ENCODE measurements at places on chromosomes 3 and 15. TPM values are rescaled to one million over a fixed set of nuclear protein-coding genes. Genes with fewer than 3 reads are reported as not detected.
A peak's percentile ranks its signal among the peaks of the same experiment; 100 is the strongest.

Gene SCN11A
- total RNA-seq = 0.69 TPM

Gene GOLGA6L4
- total RNA-seq = 8.3 TPM

Gene SEMA7A
- total RNA-seq = 41.4 TPM

Gene SLC6A1
- 7.5 TPM for total RNA-seq

Gene MEGF11
- total RNA-seq = 0.77 TPM

Gene PIERCE2
- total RNA-seq = 1.4 TPM

Gene SV2B
- total RNA-seq = 0.26 TPM

Gene CHAC1
- total RNA-seq = 16.4 TPM

Gene GAP43
- total RNA-seq = 16.1 TPM

Gene SAMMSON
- not detected for total RNA-seq

DNA sequence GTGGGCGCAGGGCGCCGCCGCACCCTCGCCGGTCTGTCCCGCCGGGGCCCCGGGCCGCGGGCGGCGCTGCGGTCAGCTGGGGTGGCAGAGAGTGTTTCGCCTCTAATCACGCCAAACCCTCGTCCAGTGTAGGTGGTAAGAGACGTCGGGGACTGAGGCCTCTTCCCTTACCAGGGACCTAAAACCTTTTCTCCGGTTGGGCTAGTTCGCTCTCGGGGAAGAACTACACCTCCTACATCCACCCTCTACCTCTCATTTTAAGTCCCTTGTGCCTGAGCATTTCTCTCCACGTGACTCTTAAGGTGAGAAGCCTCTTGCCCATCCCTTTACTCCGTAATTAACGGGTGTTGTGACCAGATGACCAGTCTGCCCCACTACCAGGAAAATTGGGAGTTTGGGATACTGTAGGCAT, 520 bp downstream of the TMEM42 start:
- peaks cover 16% of the 10 kb centered on the region for H3K36me3 ChIP-seq
- peaks cover 16% of the 10 kb centered on the region for H3K4me1 ChIP-seq
- H3K27ac ChIP-seq = peak overlapping the region; percentile 88
- DNase-seq = no peak
- H3K27me3 ChIP-seq = no peaks in the 10 kb centered on the region

GRCh38 chr15:45549541-45550220, 27.1 kb upstream of the SLC30A4 start:
- DNase-seq = no peak
- H3K4me1 ChIP-seq = no peaks in the 10 kb centered on the region
- H3K36me3 ChIP-seq = no peaks in the 10 kb centered on the region
- no peaks in the 10 kb centered on the region for H3K27me3 ChIP-seq

GRCh38 chr3:160929595-160929994, 173.6 kb downstream of the PPM1L start:
- no peak overlapping the region for H3K4me3 ChIP-seq
- peak; percentile 29 for DNase-seq
- peaks cover 13% of the 10 kb centered on the region for H3K4me1 ChIP-seq
- peaks cover 1% of the 10 kb centered on the region for H3K27me3 ChIP-seq
- H3K27ac ChIP-seq = no peak overlapping the region

DNA sequence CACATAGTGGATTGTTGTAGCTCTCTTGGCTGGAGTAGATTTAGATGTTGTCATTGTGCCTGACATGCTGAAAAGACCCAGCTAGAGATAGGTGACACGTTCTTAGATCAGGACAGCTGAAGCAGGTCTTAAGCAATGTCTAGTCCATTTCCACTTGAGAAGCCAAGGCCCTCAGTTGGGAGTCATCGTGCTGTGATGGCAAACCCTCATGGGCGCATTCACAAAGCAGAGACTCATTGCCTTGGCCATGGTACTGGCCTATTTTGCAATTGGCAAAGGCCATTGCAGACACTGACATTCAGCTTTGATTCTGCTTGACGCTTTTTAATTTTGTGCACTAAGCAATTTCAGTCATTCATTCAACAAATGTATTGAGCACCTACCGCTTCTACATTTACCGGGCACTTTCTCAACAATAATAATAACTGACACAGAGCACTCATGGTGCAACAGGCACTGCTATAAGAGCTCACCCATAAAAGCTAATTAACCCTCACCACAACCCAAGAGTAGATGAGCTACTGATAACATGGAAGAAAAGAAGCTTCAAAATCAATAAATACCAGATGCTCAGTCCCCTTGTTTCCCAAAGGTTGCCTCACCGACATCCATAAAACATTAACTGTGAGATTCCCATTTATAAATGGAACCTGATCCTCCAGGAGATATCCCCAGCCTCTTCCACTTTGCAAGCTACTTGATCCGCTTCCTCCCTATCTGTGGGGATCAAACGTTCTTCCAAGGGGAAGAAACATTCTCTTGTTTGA, 200.1 kb downstream of the TLE3 start:
- peaks cover 7% of the 10 kb centered on the region for H3K27me3 ChIP-seq
- peaks cover 9% of the 10 kb centered on the region for H3K4me1 ChIP-seq
- no peaks in the 10 kb centered on the region for H3K36me3 ChIP-seq
- DNase-seq = no peak
- no peak overlapping the region for H3K27ac ChIP-seq
- H3K4me3 ChIP-seq = no peak overlapping the region

DNA sequence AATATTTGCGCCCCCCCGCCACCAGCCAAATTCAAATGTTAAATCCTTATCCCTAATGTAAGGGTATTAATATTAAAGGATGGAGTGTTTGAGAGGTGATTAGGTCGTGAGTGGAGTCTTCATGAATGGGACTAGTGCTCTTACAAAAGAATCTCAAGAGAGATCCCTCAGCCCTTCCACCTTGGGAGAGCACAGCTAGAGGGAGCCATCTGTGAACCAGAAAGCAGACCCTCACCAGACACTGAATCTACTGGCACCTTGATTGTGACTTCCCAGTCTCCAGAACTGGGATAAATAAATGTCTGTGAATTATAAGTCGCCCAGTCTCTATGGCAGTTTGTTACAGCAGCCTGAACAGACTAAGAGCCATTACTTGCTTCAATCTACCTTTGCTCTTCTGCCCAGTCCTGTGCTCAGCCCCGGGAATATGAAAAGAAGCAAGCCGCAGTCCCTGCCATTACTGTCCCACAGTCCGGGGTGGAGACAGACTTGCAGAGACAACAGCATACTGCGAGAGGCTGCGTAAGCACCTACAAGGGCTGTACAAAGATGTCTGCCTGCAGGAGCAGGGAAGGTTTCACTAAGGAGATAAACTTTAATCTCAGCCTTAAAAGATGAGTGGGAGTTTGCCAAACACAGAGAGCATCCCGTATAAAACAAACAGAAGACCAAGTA, 110.7 kb upstream of the TMCO5A start:
- no peak overlapping the region for H3K4me3 ChIP-seq
- no peak for DNase-seq
- no peaks in the 10 kb centered on the region for H3K36me3 ChIP-seq
- H3K27ac ChIP-seq = no peak overlapping the region
- H3K4me1 ChIP-seq = no peaks in the 10 kb centered on the region

- H3K36me3 ChIP-seq = no peaks in the 10 kb centered on the region
- H3K27me3 ChIP-seq = no peaks in the 10 kb centered on the region
- H3K4me3 ChIP-seq = no peak overlapping the region
- DNase-seq = no peak
- no peak overlapping the region for H3K27ac ChIP-seq
- H3K4me1 ChIP-seq = no peaks in the 10 kb centered on the region
These were observed 194.5 kb downstream of the LRTM1 start for GRCh38 chr3:54733106-54734006.

- H3K36me3 ChIP-seq = peaks cover 45% of the 10 kb centered on the region
- no peaks in the 10 kb centered on the region for H3K4me1 ChIP-seq
- no peak for DNase-seq
- no peak overlapping the region for H3K27ac ChIP-seq
- peaks cover 4% of the 10 kb centered on the region for H3K27me3 ChIP-seq
- no peak overlapping the region for H3K4me3 ChIP-seq
These were observed 11.4 kb downstream of the ACAA1 start for GRCh38 chr3:38125305-38126120.

DNA sequence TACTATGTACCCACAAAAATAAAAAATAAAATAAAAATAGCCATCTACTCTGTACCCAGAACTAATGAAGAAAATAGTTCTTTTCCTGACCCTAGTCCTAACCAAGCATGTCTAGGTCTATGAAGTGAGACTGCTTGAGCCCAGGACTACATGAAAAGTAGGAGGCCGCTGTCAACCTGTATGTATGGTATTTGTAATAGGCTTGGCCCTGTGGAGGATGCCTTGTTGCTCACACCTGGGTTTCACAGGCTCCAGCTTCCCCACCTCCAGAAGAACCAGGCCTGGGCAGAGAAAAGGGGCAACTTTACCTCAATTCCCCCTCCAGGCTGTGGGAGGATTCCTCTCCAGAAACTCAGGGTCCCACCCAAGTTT, 6.8 kb upstream of the PKM start:
- H3K36me3 ChIP-seq = peaks cover 19% of the 10 kb centered on the region
- DNase-seq = no peak
- H3K4me1 ChIP-seq = peaks cover 1% of the 10 kb centered on the region
- no peak overlapping the region for H3K27ac ChIP-seq
- peaks cover 7% of the 10 kb centered on the region for H3K27me3 ChIP-seq
- no peak overlapping the region for H3K4me3 ChIP-seq

- H3K36me3 ChIP-seq = peaks cover 2% of the 10 kb centered on the region
- DNase-seq = no peak
- peaks cover 11% of the 10 kb centered on the region for H3K27me3 ChIP-seq
- H3K4me1 ChIP-seq = no peaks in the 10 kb centered on the region
- no peak overlapping the region for H3K4me3 ChIP-seq
These were observed 43.8 kb downstream of the ADAMTS7 start for GRCh38 chr15:78767331-78767951.

DNA sequence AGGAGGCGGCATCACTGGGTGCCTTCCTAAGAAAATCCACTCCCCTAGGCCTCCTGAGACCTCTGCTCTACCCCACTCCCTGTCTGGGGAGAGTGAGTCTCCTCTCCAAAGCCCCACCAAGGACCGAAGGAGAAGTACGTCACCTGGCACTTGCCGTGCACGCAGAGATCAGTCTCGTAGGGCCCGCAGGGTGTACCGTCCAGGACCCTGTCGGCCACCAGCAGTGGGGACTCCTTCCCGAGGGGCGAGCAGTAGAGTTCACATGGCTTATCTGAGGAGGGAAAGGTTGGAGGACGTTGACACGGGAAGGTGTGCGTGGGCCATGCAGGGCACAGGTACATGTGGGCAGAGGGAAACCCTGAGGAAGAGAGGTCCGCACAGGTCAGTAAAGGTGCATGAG, 232.9 kb downstream of the ADAMTS17 start:
- peak overlapping the region; percentile 22 for H3K27ac ChIP-seq
- no peak for DNase-seq
- peaks cover 35% of the 10 kb centered on the region for H3K4me1 ChIP-seq
- H3K36me3 ChIP-seq = peaks cover 4% of the 10 kb centered on the region
- no peak overlapping the region for H3K4me3 ChIP-seq

DNA sequence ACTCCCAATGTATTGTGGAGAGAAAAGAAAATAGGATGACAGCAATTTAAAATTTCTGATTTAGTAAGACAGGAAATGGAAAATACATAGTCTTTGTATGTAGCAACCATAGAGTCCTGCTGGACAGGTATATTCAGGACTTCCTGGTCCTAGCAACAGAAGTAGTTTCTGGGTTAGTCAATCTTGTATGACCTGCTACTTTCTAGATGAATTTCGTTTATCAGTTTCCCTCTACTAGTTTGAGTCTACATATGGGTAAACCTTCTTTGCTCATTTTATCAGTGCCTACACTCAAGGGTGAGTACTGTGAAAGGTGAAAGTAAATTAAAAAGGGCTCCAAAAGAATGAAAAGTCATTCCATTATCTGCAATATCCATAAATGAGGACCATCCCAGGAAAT, 309.8 kb downstream of the UNC13C start:
- no peaks in the 10 kb centered on the region for H3K4me1 ChIP-seq
- no peaks in the 10 kb centered on the region for H3K27me3 ChIP-seq
- H3K4me3 ChIP-seq = no peak overlapping the region
- H3K36me3 ChIP-seq = no peaks in the 10 kb centered on the region
- H3K27ac ChIP-seq = no peak overlapping the region

- H3K27me3 ChIP-seq = peaks cover 2% of the 10 kb centered on the region
- H3K27ac ChIP-seq = no peak overlapping the region
- no peak for DNase-seq
- H3K4me1 ChIP-seq = no peaks in the 10 kb centered on the region
- H3K36me3 ChIP-seq = peaks cover 46% of the 10 kb centered on the region
These were observed 22.3 kb downstream of the MLH1 start for GRCh38 chr3:37015642-37016041.

DNA sequence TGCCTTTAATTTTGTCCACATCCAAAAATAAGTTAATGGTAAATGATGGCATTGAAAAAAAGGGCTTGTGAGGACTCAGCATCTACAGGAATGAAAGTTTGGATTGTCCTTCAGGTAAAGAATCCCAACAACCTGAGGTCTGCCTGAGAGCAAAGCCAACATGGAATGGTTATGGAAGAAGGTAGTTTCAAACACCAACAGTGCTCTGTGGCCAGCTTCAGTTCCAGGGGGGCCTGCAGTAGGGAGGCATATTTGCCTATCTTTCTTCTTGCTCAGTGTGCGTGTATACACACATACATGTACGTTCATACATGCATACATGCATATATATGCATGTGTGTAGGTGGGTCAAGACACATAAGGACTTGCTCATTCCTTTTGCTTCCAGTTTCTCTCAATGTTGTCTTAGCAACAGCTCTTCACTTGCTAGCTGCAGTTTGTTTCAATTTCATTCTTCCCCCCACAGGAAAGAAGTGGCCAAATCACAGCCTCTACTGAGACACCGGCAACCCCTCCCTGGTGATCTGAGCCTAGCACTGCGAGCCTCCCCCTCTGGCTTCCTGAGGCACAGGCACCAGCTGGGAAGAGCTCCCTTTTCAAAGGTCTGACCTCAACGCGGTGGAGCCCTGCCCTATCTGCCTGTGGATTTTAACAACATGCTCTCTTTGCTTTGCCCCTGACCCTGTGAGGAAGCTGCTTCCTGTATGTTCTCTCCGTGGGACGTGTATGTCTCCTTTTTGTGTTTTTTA, 146.2 kb downstream of the KLF13 start:
- peaks cover 14% of the 10 kb centered on the region for H3K4me1 ChIP-seq
- H3K27me3 ChIP-seq = no peaks in the 10 kb centered on the region
- no peak for DNase-seq
- no peaks in the 10 kb centered on the region for H3K36me3 ChIP-seq
- peak overlapping the region; percentile 62 for H3K27ac ChIP-seq

DNA sequence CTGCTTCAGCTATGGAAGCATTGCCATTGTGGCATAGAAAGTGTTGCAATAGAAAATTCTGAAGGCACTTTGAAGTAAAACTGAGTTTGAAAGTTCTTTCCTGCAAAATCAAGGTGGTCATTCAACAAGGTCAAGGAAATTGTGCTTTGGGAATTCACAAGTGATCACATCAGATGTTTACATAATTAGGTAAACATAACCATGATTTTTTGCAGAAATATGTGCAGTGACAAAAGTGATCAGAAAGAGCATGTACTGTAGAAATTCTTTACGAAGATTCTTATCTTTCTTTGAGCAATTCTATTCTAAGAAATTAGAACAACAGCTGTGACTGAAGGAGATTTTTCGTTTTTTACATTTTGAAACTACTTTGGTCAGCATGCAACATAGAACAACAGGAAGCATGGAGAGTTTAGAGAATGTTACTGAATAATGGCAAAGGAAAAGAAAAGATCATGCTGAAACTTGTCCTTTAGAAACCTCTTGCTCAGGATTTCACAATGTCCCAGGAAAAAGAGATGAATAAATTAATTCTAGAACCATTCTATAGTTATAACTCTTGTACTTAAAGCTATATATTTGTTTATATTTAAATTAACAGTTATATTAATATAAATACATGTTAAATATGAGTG, 643.4 kb upstream of the ARPP21 start:
- H3K36me3 ChIP-seq = no peaks in the 10 kb centered on the region
- no peak for DNase-seq
- no peak overlapping the region for H3K4me3 ChIP-seq
- H3K4me1 ChIP-seq = peaks cover 8% of the 10 kb centered on the region
- H3K27ac ChIP-seq = no peak overlapping the region

Measured in endothelial cell (in vitro differentiated cells).